NCI-H1105 treated with DMSO at 0.1 percent for 48 hours (cell line): ENCODE measurements at places on chromosomes 5 and 9.

- DNase-seq = no peak
These were observed 2.3 kb downstream of the TPRN start for GRCh38 chr9:137198051-137198901.

- no peak for DNase-seq
These were observed 59.8 kb downstream of the SH3TC2 start for GRCh38 chr5:149002761-149003689.

- peak; percentile 6 for DNase-seq
These were observed 629.8 kb downstream of the EFNA5 start for GRCh38 chr5:107040907-107041306.

GRCh38 chr9:134191455-134192209 lies 27.3 kb upstream of the RNU6ATAC start:
- DNase-seq = no peak
